Stimulated activated CD8-positive, alpha-beta memory T cell treated with anti-CD3 and anti-CD28 coated beads, Interleukin-7, amount 100 ng/mL, for 1 hour (primary cell): ENCODE measurements at places on chromosomes 2 and 18.

DNA sequence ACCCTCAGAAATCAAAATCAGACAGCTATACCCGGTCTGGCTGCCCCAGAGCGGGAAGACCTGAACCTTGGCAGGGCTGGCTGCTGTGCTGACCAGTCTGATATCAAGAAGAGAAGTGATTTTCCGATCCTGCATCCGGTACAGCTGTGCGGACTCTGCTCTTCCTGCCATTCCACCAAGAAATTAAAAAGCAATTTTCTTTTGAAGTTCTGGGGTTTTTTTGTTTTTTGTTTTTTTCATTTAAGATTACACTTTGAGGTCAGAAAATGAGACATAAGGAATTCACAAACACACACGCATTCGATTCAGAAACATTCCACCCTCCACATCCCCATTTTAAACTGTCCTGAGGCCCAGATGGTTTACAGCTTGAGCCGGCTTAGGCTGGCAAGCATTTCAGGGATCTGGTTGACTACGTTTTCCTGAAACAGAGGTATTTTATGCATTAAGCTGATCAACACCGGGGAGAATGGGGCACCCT, 156.5 kb downstream of the COL6A3 start:
- DNase-seq: no peak

DNA sequence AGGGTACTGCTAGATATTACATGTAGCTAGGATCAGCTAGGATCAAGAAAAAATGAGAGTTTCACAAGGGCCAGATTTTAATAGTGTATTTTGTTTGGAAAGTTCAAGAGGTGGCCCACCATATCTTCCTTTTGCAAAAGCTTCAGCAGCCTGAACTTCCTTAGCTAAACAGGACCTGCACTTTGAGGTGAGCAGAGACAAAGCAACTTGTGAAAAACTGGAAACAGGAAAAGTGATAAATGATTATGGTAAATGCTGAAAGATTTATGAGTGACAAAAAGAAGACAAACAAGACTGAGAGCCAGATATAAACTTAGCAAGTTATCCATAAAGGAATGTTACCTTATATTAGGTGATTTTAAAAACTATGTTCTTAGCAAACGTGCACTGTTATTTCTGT, 123.6 kb downstream of the ZNF521 start:
- no peak for DNase-seq

DNA sequence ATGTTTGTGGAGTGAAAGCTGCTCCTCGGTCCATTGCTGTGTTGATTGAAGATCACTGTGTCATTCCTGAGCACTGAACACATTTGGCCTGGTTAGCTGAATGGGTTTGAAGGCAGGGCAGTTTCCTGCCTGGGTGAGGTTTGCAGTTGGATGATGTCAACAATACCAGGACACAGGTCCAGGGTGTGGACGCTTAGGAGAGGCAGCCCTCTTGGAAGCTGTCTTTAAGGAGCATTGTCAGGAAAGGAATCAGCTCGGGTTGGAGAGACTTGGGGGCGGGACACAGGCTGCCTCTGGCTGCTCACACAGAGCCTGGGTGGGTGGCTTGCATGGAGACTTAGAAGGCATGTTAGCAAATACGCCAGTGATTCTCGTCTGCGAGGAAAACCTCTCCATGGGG, 237.7 kb downstream of the SEPTIN10 start:
- DNase-seq: no peak

DNA sequence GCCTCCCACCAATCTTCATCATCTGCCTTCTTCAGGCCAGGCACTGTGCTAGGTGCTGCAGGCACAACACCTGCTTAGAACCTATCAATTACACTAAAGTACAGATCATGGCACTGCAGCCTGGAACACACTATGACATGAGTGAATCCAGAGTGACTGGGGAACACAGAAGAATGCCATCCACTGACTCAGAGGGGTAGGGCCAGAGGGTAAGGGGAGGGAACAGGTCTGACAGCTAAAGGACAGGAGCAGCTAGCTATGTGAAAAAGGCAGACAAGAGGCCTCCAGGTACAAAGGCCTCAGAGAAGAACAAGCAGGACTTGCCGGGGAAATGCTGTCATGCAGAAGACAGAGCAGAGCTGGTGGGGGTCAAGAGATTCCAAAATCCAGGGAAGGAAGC, 53.3 kb upstream of the ACAA2 start:
- no peak for DNase-seq

GRCh38 chr2:101793277-101793969, 95.9 kb downstream of the MAP4K4 start:
- no peak for DNase-seq

- no peak for DNase-seq
Measured at GRCh38 chr2:199572571-199572970, 114.8 kb upstream of the SATB2 start.
